Stimulated activated CD4-positive, alpha-beta T cell treated with anti-CD3 and anti-CD28 coated beads, Interleukin-4, amount 100 ng/mL, for 4 hours (primary cell): ENCODE measurements at places on chromosomes 11 and 22.
A peak's percentile ranks its signal among the peaks of the same experiment; 100 is the strongest.

GRCh38 chr11:108967571-108967970, 302.7 kb downstream of the DDX10 start:
- no peak for DNase-seq

DNA sequence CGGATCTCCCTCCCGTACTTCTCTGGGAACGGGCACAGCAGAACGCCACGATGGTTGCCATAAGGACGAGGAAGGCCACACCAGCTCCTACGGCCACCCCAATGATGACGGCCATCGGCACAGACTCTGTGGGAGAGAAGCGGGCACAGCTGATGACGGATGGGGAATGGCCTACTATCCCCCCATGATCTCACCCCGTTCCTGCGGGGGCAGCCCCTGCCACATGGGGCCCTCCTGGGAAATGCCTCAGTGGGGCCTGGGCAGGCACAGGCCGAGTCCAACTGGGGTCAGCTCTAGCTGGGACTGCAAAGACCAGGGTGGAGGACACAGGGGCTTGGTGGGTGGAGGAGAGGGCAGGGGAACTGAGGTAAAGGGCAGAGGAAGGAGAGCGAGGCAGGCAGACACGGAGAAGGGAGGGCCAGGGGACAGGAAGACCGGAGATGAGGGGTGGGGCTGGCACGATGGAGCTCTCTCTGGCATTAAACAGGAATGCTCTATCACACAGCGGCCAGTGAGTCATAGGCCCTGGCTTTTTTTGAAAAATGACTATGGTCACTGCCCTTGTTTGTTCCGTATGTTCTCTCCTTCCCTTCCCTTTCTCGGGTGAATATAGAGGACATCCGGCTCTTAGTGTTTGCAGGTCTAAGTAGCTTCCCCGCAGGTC, 76.0 kb downstream of the ST3GAL4 start:
- DNase-seq, result no peak

- DNase-seq, result no peak
These were observed 256.9 kb downstream of the CADM1 start for GRCh38 chr11:115247361-115247760.

DNA sequence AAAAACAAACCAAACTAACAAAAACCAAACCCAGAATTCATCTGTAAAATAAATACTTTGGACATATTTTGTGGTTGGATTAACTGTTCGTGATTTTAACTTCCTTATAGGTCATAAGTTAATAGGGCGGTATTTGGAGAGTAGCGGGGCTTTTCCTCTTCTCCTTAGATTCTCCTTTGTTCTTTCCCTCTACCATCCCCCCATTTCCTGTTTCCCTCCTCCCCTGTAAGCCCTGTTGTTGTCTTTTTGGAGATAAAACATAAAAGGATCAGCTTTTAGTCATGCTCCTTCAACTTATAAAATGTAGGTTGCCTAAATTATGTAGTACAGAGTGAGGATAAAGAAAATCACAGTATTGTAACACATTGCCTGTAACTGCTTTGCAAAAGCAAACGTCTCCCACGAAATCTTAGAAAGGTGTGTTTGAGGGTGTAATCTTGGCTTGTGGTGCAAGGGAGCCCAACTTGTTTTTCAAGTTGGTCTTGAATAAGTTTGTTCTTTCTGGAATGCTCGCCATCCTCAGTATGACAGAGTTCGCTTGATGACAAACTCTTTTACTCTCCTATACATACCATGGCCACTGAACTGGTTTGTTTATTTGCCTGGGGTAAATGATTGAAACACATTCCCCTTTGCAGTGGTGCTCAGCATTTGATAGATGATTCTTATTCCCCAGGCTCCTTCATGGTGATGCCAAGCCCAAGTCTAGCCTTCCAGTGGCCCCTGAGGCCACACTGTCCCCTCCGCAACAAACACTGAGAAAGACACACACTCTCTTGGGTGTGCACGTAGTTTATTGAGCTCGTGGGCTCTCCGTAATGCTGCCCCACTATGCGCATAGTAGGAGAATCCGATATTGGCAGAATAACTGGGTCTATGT, 49.4 kb downstream of the TEAD1 start:
- no peak for DNase-seq

DNA sequence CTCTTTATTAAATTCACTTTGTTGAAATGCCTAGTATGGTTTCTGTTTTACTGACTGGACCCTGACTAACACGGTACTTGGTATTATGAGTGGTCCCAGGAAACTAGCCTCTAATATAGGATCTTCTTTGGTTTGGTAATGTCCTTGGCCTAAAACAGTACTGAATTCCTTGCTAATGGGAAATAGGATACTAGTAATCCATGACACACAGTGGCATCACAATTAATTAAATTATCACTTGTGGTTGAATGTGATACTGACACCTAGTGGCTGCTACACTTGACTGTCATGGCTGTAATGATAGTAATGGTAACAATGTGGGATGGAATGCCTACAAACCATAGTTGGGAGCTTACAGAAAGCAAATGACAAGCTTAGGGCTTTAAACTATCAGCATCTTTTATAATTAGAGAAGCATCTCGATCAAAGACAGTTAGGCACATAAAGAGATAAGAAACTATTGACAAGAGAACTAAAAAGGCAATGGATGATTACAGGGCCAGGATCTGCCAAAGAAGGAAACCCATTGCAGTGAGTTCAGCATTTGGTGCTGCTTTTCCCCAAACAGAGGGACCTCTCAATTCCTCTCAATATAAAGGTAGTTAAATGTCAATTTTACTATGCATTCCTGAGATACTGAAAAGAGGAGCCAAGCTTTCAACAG, 8.6 kb downstream of the DNHD1 start:
- DNase-seq, result no peak

DNA sequence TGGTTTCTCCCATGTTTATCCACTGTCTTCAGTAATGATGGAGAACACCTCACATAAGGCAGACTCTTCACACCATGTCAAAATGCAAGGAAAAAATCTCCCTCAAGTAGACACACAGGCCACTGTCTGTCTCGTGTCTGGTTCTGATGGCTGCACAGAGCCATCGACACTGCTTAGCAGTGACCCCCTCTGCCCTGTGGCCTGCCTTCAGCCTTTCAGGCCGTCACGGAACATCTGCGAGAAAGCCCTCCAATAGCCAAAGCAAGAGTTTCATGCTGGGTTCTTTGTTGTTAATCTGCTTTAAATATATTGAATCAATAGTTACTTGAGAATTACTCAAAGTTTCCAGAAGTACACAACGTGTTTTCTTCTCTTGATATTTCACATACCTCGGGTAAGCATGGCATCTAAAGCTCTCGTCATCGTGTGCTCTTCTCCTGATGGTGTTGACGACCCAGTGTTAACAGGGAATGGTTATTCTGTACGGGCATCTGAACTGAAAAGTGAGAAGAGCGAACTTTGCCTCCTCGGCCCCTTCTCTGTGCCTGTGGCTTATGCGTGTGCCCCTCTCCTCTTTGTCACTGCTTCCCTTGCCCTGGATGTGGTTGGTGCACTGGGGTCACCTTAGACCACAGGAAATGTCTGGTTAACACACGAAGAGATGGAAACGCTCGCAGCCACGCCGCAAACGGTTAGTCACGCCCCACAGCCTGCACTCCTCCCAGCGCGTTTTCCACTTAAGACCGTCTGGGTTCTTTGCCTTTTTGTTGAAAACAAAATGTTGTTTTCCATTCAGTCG, 33.4 kb upstream of the CTTN start:
- DNase-seq, result peak; percentile 54

GRCh38 chr11:32065865-32066629, 24.8 kb upstream of the RCN1 start:
- no peak for DNase-seq

- no peak for DNase-seq
These were observed 51.8 kb downstream of the MN1 start for GRCh38 chr22:27749597-27750225.
